Posterior vena cava (tissue), 2 donors: ENCODE measurements at places on chromosomes 7 and 10. TPM values are rescaled to one million over a fixed set of nuclear protein-coding genes. Genes with fewer than 3 reads are reported as not detected.

GRCh38 chr7:45902820-45903219 is 14.5 kb downstream of the IGFBP1 start:
- no peak for DNase-seq

GRCh38 chr7:122038904-122039303 is 105.1 kb downstream of the AASS start:
- no peak for DNase-seq

DNA sequence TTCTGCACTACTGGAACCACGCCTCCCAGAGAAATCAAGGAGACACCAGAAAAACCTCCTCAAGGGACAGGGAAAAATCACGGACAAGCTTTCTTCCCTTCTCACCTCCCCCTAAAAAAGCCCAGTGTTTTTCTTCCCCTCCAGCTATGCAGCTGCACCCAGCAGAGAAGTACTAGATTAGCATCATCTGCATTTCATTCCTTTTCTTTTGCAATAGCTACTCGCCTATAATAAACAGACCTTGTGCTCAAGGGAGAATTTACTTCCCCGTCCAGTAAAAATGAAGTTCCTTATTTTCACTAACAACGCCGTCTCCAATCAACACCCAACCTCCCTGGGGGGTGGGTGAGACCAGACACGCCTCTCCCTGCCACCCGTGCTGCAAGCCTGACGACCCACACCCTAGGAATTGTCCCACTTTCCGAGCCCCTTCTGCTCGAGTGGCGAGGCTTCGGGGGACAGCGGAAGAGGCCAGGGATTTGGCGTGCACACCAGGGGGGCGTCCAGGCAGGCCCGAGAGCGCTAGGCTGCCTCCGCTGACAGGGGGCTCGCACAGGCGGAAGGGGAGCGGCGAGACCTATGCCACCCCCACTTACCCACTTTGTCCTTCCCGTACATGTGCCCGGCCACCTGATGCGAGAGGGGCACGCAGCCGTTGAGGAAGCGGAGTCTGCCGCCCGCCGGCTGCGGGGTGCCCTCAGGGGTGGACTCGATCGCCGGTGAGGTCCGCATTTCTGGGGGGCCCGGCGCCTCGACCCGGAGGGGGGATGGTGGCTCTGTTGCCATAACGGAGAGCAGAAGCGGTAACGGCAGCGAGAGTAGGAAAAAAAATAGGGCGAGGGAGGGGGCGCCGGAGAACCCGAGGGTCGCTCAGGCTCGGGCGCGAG is 625 bp downstream of the IPMK start:
- DNase-seq: peak; percentile 86

GRCh38 chr7:98167653-98168052 is 43.6 kb upstream of the BHLHA15 start:
- DNase-seq: no peak

DNA sequence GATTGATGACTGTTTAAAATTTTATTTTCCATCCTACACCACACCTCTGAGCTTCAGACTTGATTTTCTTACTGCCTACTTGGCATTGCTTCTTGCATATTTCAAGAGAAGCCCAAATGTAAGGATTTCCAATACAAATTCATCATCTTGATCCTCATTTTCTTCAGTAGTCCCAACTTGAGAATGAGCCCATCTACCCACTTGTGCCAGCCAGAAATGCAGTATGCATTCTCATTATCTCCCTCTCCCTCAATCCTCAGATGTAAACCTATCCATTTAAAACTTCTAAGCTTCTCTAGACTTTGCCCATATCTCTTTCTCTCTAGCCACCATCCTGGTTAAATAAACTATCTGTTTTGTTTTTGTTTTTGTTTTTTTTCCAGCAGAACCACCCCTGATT is 22.4 kb upstream of the EGFR start:
- DNase-seq: no peak

DNA sequence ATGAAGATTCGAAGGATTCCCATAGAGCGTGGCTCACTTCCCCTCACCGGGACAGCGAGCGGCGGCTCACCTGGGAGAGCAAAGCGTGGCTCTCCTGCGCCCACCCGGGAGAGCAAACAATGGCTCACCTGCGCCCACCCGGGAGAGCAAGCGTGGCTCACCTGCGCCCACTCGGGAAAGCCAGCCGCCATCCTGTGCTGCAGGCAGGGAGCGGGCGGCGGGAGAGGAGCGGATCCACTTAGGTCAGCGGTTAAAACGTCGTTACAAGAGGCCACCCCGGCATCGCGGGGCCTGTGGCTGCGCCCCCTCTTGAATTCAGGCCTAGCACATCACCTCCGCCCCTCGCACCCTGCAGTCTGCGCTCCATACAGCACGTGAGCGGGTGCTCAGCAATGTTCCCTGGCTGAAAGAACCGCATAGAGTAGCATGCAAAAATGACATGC is 461 bp upstream of the FIGNL1 start:
- DNase-seq: no peak

DNA sequence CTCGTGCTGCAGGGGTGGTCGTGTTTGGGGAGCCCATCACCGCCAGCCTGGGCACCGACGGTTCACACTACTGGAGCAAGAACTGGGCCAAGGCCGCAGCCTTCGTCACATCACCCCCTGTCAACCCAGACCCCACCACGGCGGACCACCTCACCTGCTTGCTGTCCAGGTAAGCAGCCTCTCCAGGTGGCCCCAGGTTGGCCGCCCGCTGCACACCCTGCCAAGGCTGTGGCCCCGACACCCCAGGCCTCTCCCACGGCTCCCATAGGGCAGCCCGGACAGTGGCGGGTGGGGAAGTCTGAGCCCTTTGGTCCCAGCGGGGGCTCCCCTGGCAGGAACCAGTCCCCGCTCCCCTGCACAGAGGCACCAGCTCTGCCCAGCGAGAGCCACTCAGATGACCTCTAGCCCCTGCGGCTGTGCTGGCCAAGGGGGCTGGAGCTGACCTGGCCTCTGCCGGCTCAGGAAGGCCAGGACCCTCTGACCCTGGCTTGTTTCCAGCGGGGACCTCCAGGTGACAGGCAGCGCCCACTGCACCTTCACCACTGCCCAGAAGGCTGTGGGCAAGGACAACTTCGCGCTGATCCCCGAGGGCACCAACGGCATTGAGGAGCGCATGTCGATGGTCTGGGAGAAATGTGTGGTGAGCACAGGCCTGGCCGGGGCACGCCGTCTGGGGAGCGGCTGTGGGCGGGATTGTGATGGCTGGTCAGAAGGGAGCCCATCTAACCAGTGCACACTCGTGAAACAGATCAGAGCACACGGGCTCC is 13.8 kb downstream of the DPYSL4 start:
- DNase-seq: no peak

GRCh38 chr7:36523371-36524101 is 133.9 kb downstream of the ANLN start:
- no peak for DNase-seq

Gene ANKRD2
- 0.67 TPM for total RNA-seq

Gene CDC14C
- total RNA-seq: not detected

GRCh38 chr10:60952846-60953220 is 8.8 kb upstream of the RHOBTB1 start:
- DNase-seq: no peak

DNA sequence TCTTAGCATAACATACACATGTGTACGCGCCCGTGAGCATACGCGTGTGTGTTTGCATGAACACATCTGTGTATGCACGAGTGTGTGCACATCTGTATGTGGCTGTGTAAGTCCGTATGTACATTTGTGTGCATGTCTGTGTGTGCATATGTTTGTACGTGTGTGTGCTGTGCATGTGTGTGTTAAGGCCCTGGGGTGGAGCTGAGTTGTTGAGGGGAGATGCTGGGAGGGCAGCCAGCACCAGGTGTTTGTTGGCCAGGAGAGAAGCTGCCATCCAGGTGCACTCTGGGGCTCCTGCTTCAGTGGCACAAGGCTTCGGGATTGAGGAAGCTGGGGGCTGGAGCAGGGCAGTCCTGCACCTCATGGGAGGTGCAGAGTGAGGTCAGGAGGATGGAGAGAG is 85.0 kb downstream of the BMS1 start:
- DNase-seq: no peak

Gene SP8
- total RNA-seq: not detected

DNA sequence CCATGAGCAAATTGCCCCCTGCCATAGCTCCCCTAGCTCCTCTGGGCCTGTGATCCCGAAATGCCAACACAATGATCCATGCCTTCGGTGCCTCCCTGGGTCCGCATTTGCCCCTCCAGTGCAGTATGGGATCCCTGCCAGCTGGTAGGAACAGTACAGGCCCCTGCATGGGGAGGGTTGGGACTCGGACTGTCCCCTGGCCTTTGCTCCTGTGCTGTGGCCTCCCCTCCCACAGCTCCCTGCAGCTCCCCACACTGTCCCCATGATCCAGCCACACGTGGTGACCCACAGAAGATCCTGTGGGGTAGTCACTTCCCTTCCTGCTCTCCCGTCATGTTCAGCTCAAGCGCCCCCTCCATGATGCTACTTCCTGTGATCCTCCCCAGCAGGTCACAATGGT is 140.3 kb downstream of the MAPK8 start:
- DNase-seq: peak; percentile 76

Gene CPEB3
- total RNA-seq: 3.5 TPM

GRCh38 chr10:45155784-45156183 is 155.1 kb downstream of the ZNF22 start:
- no peak for DNase-seq

DNA sequence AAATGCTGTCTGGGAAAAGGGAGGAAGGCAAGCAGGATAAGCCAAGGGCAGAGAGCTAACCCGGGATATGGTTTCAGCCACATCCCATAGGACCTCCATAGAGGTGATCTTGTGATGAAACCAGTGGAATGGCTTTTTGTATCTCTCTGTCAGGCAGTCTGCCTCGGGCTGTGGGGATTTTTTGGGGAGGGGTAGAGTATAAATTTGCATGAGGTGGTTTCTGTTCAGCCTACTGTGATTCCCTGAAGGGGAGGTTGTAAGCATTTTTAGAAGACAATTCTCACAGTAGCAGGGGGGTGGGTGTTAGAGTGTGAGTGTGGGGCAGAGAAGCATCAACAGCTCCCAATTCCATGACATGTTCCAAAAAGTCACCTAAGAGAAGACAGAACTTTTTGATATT is 11.8 kb downstream of the OR9A2 start:
- DNase-seq: no peak

Gene OR6B1
- not detected for total RNA-seq

Gene CALN1
- 0.05 TPM for total RNA-seq

Gene COL26A1
- total RNA-seq: not detected

- no peak for DNase-seq
Measured at GRCh38 chr7:20193242-20193777, 23.9 kb downstream of the MACC1 start.

DNA sequence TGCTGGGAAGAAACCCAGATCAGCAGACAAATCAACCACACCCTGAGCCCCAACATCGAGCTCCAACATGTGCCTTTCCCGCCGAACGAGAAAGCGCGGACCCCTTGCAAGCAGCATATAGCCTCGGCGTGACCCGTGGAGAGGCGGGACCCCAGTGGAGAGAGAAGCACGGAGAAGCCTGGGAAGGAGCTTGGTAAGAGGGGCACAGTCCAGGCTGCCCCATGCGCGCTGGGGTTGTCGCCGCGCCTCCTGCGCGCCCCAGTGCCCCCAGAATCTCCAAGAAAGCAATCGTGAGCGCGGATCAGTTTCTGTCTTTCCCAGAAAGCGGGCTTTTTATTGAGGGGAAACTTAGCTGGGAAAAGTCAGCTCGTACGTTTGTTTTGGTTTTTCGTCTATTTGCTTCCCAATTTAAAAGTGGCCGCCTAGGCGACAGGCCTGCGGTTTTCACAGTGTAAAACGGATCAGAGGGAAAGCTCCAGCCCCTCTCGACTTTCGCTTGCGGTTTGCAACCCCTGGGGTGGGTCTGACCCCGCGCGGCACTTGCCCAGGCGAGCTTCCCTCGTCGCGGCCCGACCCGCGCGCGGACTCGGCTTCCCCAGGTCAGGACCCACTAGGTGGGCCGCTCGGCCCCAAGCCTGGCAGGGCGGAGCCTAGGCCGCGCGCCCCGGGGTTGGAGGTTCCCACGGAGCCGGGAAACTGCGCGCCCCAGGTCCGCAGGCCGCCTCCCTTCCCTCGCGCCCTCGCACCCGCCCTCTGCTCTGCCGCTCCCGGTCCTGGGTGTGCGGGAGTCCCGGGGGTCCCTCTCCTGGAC is 31.1 kb downstream of the SKIDA1 start:
- DNase-seq: no peak

Gene OR9A2
- total RNA-seq: not detected

DNA sequence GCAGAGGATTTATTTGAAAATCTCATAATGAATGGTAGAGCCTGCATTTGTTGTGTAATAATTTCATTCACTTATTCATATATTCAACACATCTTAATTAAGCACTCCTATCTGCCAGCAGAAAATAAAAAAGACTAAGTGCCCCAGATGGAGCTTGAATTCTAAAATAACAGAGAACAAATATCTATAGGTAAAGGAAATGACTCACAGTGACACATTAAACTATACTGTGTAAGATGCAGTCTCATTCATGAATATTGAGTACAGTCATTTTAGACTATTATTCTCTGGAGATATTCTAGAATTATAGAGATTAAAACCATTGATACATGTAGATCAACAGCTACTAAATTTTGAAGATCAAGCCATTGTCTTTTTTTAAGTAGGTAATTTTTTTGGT is 72.1 kb downstream of the PTPRZ1 start:
- DNase-seq: no peak

DNA sequence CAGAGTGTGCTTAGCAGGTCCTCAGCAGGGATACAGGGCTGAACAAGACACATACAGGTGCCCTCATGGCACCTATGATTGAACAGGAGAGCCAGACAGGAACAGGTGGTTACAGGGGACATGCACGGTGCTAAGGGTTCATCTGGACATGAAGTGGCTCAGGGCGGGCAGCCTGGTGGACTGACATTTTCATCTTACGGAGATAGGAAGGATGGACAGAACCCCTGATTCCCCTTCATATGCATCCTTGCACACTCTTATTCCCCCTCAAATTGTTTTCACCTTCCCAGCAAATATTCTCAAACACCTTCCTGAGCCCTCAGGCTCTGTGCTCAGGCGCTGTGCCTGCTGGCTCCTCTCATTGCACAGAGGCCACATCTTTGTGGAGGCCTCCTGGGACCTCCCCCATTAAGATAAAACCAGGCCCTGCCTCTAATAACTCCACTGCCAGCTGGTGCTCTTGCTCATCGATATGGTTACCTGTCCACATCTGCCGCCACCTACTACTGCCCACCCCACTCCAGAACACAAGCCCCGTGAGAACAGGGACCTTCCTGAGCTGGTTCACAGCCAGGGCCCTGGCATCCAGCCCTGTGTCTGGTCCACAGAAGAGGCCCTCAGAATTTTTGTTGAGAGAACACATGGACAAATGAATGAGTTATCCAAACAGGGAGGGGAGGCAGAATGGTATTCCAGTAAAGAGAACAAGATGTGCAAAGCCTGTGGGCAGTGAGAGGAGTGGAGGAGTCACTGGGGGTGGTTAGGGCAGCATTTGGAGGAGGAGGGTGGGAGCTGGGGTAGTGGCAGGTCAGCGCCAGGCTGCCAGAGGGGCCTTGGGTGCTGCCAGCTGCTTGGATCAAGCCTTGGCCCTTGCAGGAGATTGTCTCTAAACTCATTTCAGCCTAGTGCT is 68.9 kb upstream of the AQP1 start:
- DNase-seq: no peak

DNA sequence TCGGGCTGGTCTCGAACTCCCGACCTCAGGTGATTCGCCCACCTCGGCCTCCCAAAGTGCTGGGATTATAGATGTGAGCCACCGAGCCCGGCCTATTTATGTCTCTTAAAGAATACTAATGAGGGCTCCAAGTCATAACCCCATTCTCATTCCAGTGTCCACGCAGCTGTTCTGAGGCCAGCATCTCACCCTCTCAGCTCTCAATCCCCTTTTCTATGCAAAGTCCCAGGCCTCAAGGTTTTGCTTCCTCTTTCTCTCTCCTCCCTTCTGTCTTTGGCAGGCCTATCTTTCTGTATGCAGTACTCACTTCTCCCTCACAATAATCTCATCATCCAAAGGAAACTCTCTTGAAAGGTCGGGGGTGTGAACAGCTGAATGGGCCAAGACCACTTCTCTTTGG is 28.0 kb upstream of the VSIR start:
- no peak for DNase-seq

Gene MEIG1
- not detected for total RNA-seq

Gene MOGAT3
- total RNA-seq: not detected
